Pancreas (tissue), 10 donors: ENCODE measurements at places on chromosomes 16 and 17. TPM values are rescaled to one million over a fixed set of nuclear protein-coding genes. Genes with fewer than 3 reads are reported as not detected.

WNK4 gene
- 0.51 TPM for total RNA-seq

CD7 gene
- 0.28 TPM for total RNA-seq

HOXB4 gene
- total RNA-seq = 2.5 TPM

HASPIN gene
- 0.22 TPM for total RNA-seq

GRCh38 chr17:56149266-56150036 is 3.8 kb upstream of the ANKFN1 start:
- no peak overlapping the region for H3K27ac ChIP-seq
- DNase-seq = no peak
- no peaks in the 10 kb centered on the region for H3K36me3 ChIP-seq

CDRT15 gene
- not detected for total RNA-seq

GRCh38 chr17:54945671-54946070 is 22.8 kb downstream of the COX11 start:
- no peaks in the 10 kb centered on the region for H3K27me3 ChIP-seq
- no peak overlapping the region for H3K4me3 ChIP-seq
- no peaks in the 10 kb centered on the region for H3K4me1 ChIP-seq
- no peak for DNase-seq
- no peaks in the 10 kb centered on the region for H3K36me3 ChIP-seq

DNA sequence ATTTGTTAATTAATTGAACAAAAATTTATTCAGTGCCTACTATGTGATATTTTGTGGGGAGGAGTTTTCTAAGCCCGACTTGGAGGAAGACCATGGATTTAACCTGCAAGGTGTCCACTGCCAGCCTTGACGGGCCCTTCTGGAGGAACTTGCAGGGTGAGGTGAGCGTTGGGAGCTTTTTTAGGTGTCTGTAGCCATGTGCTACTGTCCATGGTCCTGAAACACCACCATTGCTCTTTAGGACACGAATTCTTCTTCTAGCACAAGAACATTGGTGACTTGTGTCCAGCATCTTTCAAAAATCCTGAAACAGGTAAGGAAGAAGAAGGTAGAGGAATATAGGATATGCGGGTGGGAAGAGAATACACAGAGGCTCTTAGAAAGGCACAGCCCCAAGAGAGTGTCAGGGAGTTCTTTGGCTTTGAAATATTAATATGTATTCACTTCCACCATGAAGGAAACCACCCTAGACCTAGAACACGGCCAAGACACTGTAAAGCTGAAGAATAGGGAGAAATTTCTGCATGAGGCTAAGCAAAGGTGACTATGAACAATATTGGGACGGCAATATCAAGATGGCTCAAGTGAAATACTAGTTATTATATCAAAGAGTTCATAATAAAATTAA is 27.9 kb upstream of the OR4D1 start:
- H3K36me3 ChIP-seq = no peaks in the 10 kb centered on the region
- DNase-seq = no peak
- no peaks in the 10 kb centered on the region for H3K4me1 ChIP-seq
- H3K27ac ChIP-seq = no peak overlapping the region

SMURF2 gene
- 6.6 TPM for total RNA-seq

DNA sequence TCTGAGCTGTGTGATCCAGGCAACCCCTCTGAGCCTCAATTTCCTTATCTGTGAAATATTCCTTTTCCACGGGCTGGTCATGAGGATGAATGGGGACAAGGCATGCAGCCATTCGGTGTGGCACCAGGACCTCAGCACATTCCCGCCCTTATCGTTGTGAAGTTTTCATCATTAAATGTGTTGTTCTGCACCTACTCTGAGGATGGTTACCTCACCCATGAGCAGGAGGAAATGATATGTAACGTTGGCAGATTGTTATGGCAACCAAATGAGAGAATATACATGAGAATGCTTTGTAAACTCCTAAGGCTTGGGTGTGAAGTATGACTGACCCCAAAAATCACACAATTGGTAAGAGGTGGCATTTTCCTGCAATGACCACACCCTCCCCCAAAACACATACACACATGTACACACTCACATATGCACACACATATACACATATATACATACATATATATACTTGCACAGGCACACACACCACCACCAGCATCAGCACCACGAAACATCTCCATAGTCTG is 39.5 kb downstream of the SMARCE1 start:
- no peaks in the 10 kb centered on the region for H3K4me1 ChIP-seq
- H3K27me3 ChIP-seq = no peaks in the 10 kb centered on the region
- DNase-seq = no peak
- H3K4me3 ChIP-seq = no peak overlapping the region
- H3K27ac ChIP-seq = no peak overlapping the region

DNA sequence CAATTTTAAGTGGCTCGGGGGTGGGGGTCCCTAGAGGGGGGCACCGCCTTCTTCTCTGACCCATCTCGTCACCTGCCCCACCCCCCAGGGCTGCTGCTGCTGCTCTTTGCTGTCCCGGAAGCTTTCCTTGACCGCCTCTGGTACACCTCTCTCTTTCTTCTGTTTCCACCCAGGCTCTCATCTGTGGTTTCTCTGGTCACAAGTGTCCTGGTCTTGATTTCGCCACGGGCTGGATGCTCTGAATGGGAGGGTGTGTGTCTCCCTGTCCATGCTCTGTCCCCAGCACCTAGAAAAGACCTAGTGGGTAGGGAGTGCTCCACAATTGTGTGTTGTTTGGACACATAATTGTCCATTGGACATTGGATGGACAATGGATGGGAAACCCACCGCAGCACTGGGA is 134.7 kb upstream of the CIBAR2 start:
- no peak overlapping the region for H3K4me3 ChIP-seq
- H3K36me3 ChIP-seq = no peaks in the 10 kb centered on the region
- H3K27ac ChIP-seq = no peak overlapping the region
- H3K4me1 ChIP-seq = no peaks in the 10 kb centered on the region
- no peaks in the 10 kb centered on the region for H3K27me3 ChIP-seq
- no peak for DNase-seq

- no peak for DNase-seq
- no peak overlapping the region for H3K4me3 ChIP-seq
- no peaks in the 10 kb centered on the region for H3K36me3 ChIP-seq
Observed at GRCh38 chr16:66391726-66392670, 25.5 kb downstream of the CDH5 start.

KRTAP9-4 gene
- total RNA-seq = not detected

DNA sequence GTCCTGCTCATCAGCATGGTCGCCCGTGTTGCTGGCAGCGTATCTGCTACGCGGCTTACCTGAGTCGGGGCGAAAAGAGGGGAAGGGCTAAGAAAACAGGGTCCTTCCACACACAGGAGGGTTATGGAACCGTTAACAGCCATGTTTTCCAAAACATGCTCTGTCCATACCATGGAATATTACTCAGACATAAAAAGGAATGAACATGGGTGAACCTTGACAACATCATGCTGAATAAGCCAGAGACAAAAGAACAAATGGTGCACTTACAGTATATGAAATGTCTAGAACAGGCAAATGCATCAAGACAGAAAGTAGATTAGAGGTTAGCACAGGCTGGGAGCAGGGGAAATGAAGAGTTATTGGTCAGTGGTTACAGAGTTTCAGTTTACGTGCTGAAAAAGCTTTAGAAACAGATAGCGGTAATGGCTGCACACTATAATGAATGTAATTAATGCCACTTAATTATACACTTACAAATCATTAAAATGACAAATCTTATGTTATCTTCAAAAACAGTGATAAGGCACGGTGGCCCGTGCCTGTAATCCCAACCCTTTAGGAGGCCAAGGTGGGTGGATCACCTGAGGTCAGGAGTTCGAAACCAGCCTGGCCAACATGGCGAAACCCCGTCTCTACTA is 7.8 kb downstream of the NPRL3 start:
- H3K4me3 ChIP-seq = no peak overlapping the region
- no peaks in the 10 kb centered on the region for H3K4me1 ChIP-seq
- H3K36me3 ChIP-seq = no peaks in the 10 kb centered on the region
- H3K27ac ChIP-seq = no peak overlapping the region
- DNase-seq = no peak
